ENCODE measurements at places on chromosomes 4 and X.

DNA sequence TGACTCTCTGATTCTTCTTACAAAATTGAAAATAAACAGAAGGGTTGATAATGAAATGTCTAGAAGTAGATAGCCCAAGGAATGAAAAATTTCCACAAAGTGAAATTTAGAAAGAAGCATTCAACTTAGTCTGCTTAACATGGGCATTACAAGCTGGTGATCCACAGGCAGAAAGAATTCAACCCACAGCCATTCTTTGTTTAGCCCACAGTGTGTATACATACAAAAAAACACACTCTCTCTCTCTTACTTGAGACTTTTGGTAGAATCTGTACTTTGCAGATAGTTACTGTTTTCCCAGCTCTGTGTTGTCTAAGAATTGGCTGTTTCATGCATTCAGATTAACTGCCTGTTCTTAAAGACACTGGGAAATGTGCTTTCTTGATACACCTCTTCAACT, 159.8 kb downstream of the SLC4A4 start:
- no peak for DNase-seq

- DNase-seq: no peak
These were observed 239.4 kb upstream of the CTSO start for GRCh38 chr4:156193106-156193505.

GRCh38 chr4:127555106-127555505, 77.7 kb upstream of the INTU start:
- no peak for DNase-seq

- DNase-seq: no peak
These were observed 1253.0 kb upstream of the PCDH7 start for GRCh38 chr4:29467044-29467717.

DNA sequence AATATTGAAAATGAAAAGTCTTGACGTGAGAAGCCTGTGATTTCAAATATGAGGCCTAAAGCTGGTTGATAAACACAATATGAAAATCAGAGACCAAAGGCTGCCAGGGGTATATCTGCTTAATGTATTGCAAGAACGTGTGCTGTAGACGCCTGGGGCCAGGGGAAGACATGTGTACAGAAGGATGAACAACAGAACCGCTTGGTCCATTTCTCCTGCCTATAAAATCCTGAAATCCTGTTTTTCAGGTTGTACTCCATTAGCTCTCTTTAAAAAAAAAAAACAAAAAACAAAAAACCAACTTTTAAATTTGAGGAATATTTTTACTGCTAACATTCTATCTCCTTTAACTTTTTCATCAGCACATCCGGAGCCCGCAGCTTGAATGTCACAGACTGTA, 109.2 kb downstream of the STOX2 start:
- DNase-seq: no peak

DNA sequence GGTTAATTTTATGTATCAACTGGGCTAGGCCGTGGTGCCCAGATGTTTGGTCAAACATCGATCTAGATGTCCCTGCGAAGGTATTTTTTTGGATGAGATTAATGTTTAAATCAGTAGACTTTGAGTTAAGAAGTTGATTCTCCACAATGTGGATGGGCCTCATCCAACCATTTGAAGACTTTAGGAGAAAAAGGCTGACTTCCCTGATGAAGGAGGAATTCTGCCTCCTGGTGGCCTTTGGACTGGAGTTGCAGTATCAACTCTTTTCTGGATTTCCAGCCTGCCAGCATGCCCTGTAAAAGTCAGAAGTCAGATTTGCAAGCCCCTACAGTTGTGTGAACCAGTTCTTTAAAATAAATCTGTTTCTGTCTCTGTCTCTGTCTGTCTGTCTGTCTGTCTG, 91.4 kb downstream of the STK32B start:
- DNase-seq: no peak

GRCh38 chr4:109169170-109169569, 133.3 kb downstream of the COL25A1 start:
- no peak for DNase-seq

- no peak for DNase-seq
These were observed 5.7 kb upstream of the PPEF2 start for GRCh38 chr4:75907966-75908365.

DNA sequence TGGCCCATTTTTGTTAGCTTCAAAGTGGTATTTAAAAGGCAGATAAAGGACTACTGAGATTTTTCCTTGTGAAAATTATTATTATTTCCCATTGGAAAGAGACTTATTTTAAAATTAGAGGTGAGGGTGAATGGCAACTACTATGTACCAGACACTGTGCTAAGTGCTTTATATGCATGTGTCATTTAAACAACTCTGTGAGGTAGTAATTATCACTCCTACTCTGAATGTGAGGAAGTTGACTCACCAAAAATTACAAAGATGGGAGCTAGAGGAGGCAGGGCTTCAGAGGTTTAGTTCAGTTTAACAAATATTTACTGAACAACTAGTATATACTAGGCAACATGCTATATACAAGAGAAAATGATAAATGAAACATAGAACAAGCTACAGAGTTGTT, 78.2 kb downstream of the MSL3 start:
- DNase-seq: no peak

- no peak for DNase-seq
These were observed 16.6 kb downstream of the USO1 start for GRCh38 chr4:75741027-75741426.

GRCh38 chr4:89625599-89626293, 211.2 kb downstream of the SNCA start:
- DNase-seq: no peak
